ENCODE measurements at places on chromosomes 11 and 22.

GRCh38 chr11:76560219-76560618, 110.3 kb downstream of the LRRC32 start:
- DNase-seq, result no peak

DNA sequence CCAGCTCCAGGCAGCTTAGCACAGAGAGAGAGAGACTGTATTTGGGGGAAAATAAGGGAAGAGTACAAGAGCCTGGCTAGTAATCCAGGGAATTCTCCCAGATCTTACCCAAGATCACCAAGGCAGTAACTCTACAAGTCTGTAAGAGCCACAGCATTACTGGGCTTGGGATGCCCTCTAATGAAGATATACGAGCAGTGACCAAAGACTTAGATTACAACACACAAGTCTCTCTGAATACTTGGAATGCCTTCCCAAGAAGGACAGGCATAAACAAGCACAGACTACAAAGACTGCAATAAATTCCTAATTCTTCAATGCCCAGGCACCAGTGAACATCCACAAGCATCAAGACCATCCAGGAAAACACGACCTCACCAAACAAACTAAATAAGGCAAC, 17.7 kb downstream of the DNAJC24 start:
- no peak for DNase-seq

- no peak for DNase-seq
These were observed 36.6 kb upstream of the GRAMD4 start for GRCh38 chr22:46583571-46583970.

- no peak for DNase-seq
These were observed 617.2 kb upstream of the CHORDC1 start for GRCh38 chr11:90840071-90840470.

GRCh38 chr22:44898236-44898635, 111.6 kb downstream of the PHF21B start:
- peak; percentile 20 for DNase-seq

DNA sequence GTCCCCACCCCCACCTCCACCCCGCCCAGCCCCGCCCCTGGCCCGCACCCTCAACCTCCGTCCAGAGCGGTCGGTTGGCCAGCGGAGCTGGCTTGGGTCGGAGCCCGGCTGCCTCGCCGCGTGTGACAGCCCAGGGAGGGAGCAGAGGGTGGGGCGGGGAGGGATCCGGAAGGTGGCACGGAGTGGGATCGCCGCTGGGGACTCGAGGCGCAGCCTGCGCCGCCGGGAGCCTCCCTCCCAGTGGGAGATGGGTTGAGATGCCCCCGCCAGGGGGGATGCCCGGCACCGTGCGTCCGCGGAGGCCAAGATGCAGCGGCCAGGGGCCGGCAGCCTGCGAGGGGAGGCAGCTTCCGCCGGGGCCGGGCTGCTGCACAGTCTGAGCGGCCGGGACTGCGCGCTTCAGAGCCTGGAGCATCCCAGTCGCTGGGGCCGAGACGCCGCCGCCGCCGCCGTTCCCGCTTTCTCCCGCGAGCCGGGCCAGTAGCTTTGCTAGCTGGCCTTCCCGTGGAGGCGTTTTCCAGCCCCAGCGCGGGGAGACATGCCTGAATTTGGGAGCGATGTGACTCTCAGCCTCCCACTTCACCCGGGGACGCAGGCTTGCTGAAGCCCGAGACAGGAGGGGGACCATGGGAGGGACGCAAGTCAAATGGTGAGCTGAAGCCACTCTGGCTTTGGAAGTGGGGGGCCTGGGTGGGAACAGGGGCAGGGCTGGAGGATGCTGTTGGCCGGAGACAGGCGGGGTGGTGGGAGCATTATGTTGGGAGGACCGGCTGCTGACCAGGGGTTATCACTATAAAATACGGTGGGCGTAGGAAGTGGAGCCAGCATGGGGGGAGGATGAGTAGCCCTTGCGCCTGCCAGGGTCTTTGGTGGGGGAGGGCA, 40.2 kb downstream of the DIXDC1 start:
- DNase-seq, result peak; percentile 66

DNA sequence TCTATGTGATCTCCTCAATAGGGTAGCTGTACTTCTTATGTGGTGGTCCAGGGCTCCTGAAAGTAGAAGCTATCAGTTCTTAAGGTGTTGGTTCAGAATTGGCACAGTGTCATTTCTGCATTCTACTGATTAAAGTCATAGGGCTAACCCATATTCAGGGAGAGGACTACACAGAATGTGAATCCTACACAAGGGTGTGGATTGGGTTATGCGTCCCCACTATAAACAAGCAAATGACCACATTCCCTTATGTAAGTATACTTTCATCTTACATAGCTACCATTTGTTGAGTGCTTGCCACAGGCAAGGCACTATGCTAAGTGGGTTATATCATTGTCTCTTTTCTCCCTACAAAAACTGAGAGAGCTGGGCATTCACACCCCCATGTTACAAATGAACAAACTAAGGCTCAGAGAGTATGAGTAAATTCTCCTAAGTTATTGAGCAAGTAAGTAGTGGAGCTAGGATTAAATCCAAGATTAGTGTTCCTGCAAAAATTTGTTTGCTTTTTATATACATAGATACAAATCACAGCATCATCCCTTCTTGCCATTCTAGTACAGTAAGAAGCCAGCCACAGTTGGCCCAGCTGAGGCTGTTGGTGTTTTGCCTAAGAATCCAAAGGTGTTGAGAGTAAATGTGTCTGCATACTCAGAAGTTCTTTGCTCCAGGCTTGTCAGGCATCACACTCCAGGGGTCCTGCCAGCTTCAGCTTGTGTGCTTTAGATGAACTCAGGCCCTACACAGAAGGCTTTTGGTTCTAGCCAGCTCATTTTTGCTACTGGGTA, 157.8 kb downstream of the KIF18A start:
- DNase-seq, result no peak

DNA sequence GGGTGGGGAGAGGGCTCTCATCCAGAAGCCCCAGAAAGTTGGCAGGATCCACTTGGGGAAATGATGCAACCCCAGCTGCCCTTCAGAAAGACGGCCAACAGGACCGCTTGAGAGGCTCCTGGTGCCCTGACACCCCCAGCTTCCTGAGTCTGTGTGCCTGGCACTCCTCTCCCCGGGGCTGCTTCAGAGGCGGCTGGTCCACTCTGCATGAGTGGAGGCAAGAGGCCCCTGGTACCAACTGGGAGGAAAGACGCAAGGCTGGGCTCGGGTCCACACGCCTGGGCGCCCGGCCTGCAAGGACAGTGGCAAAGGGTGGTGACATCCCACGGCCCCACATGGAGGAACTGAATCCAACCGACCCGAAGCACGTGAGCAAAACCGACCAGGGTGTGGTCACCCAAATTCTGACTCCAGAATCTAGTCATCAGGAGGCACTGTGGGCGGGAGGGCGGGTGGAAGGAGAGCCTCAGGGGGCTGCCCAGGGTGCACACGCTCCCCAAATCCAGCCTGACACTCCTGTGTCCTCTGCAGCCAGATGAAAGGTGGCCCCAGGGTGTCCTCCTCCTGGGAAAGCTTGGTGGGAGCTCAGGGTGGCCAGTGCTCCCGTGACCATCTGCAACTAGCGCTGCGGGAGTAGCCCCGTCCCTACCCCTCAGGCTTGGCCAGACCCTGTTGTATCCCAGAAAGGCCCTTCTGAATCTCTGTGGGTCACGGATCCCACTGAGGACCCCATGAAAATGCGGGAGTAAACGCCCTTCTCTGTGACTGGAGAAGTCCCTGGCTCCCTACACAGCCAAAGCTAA, 3.7 kb downstream of the RNH1 start:
- no peak for DNase-seq

- DNase-seq, result no peak
These were observed 77.2 kb downstream of the TMPRSS5 start for GRCh38 chr11:113628912-113629311.

GRCh38 chr22:46598737-46599424, 21.3 kb upstream of the GRAMD4 start:
- no peak for DNase-seq

GRCh38 chr11:125494974-125495725, 915 bp downstream of the FEZ1 start:
- DNase-seq, result peak; percentile 59

GRCh38 chr11:63635762-63636465, 21.7 kb upstream of the PLAAT3 start:
- peak; percentile 70 for DNase-seq

DNA sequence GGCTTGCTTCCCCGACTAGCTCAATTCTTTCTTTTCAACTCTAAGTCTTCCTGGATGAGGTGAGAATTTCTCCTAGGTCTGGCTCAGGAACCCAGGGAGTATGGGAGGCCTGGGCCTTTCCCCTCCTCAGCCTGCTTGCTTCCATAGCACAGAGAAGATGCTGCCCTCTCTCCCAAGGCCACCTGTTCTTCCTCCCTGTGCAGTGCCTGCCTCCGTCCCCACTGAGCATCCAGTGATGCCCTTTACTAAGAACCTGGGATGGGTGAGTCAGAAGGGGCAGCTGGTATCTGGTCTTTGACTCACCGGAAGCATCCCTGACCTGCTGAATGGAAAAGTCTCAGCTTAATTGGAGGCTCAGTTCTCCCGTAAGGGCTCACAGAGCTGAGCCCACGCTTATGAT, 607.9 kb downstream of the BUD13 start:
- DNase-seq, result no peak

GRCh38 chr11:109859045-109859724, 234.0 kb upstream of the ZC3H12C start:
- no peak for DNase-seq

DNA sequence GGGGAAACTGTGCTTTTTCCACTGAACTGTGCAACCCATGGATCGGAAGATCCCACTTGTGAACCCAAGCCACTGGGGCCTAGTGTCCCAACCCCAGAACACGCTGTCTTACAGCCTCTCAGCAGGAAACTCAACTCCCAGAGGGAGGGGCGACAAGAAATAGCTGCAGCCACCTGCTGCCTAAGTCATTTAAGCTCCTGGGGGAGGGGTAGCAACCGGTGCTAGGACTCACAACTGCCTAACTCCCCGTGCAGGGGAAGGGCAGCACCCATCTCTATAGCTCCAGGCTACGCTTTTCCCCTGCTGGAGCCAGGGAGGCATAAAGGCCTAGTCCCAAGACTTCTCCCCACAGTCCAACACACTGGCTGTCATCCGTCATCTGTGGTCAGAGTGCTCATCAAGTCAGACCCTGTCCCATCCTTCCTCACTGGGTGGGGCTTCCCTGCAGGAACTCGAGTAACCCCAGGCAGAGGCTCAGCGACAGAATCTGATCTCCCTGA, 363.0 kb downstream of the LUZP2 start:
- DNase-seq, result no peak

GRCh38 chr22:21074102-21074715, 28.5 kb downstream of the LRRC74B start:
- DNase-seq, result no peak

DNA sequence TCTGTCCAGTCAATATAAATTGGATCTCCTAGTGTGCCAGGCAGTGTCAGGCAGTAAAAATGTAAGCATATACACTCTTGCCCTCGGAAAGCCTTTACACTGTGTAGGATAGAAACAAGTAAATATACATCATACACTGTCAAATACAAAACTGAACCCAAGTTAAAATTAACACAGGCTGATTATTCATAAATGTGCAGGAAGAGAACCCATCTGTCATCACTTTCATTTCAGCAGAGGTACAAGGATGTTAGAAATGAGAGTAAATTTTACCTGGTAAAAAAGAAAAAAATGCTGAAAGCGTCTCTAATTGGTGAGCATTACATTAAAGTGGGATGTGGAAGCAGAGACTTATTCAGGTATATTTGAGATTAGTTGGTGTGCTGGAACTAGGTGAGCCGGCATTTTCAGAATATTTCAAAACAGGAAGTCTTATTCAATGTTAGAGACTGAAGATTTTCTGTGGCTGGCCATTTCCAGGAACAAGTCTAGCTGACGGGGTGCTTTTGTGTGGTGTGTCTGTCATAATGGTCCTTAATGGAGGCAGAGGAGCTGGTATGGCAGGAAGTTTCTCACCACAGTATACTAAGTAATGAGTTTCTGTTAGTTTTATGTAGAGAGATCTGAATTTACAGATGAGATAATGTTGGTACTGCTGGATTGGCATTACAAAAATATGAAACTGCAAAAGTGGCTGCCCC, 192.6 kb downstream of the CASP12 start:
- DNase-seq, result peak; percentile 60

DNA sequence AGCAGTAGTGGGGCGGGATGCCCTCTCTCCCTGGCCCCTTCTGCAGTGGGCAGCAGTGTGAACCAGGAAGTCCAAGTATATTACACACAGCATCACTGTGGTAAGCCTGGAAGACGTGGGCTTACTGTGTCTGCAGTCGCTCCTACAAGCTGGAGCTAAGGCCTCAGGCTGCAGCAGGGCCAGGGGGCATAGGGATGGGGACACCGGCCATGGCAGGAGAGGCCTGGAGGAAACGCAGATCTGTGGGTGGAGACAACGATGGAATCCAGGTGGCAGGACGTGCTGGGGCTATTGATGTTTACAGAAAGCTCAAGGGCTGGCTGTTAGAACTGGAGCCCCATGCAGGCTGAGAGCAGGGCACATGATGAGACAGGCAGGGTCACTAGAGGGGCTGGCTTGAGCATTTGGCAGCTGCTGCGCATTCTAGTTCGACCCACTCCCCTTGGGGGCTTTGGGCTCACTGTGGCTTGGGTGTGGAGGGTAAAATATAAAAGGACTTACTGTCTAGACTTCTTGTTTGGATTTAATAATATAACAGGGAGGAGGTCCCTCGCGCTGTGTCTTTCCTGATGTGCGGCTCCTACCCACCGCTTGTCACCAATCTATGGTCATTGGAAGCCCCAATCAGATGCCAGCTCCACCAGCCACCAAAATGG, 539.5 kb downstream of the TBC1D22A start:
- DNase-seq, result no peak

GRCh38 chr11:30360741-30361140, 37.8 kb downstream of the ARL14EP start:
- DNase-seq, result no peak

DNA sequence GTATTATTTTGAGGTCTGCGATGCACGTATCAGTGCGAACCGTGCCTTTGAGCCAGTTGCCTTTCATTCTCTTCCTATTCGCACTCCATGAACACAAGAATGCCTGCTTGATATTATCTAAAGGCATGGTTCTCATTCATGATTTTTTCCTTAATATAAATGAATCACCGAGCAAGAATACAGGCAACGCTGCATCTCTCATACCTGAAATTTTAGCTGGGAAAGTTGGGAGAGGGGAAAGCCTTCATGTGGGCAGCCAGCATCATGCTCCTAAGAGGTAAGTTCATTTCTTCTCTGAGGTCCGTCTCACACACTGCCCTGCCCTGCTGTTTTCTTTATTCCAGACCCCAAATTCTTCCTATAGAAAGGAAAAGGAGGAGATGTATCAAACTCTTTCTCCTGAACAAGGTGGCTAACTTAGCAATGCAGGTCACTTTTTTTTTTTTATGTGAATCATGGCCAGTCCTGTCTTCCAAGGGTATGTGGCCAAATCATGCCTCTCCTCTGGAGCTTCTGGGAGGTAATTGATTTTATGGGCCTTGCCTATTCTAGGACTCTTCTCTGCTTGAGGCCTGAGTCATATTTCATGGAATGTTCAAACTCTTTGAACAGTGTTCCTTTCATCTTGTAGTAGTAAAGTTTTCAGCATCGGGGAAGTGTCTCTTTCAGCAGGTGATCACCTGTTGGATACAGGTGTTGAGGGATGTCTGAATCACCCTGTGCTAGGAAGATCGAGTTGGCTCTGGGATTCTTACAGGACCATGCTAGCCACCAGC, 3.2 kb downstream of the GLB1L2 start:
- no peak for DNase-seq

GRCh38 chr11:44032299-44033085, 15.3 kb upstream of the ACCSL start:
- no peak for DNase-seq
